Activated T-helper 9 cell treated with anti-CD3 and anti-CD28 coated beads, Interleukin-2, amount 50 U/mL, for 16 hours (primary cell): ENCODE measurements at places on chromosomes 11 and 22.

DNA sequence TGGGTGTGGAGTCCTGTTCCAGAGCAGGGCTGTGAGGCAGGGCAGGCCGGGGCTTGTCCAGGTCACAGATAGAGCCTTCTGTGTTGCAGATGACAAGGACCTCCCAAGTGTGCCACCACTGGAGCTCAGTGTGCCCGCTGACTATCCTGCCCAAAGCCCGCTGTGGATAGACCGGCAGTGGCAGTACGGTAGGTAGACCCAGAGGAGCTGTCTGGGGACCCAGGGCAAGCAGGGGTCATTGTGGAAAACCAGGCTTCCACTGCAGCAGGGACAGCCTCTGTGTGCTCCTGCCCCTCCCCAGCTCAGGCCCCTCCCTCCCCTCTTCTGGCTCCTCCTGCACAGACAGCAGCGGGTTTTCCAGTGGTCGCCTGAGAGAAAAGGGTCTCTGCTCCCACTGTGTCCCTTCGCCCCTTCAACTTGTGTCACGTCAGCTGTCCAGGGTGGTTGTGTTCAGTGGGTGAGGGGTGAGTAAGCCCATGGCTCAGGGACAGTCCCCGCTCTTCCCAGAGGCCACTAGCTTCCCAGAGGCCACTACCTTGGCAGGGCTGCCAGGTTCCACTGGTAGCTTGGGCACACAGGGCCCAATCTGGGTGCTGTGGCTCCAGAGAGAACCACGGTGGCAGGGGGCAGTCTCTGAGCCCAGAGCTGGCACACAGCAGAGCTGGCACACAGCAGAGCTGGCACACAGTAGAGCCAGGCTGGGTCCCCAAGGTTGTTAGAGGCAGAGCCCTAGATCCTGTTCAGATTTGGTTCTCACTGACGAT is 78.4 kb downstream of the MED15 start:
- no peak for DNase-seq

GRCh38 chr11:36532941-36533601 is 23.0 kb upstream of the TRAF6 start:
- no peak for DNase-seq

GRCh38 chr11:110311783-110312579 is 15.6 kb upstream of the RDX start:
- DNase-seq, result no peak

GRCh38 chr11:57751676-57752253 is at the start of gene BTBD18:
Gene BTBD18 (minus strand): TSS chr11:57751819. CDS start chr11:57751188, 631 bp downstream.
- no peak for DNase-seq

- DNase-seq, result no peak
Measured at GRCh38 chr22:43390166-43390565, 21.6 kb upstream of the MPPED1 start.

GRCh38 chr11:83813296-83813695 is 527.1 kb upstream of the CCDC90B start:
- no peak for DNase-seq

- no peak for DNase-seq
Measured at GRCh38 chr11:87878373-87878825, 296.8 kb downstream of the RAB38 start.

- DNase-seq, result no peak
Measured at GRCh38 chr22:28783786-28784671, 11.5 kb downstream of the CCDC117 start.
